Stimulated activated CD4-positive, alpha-beta T cell treated with anti-CD3 and anti-CD28 coated beads, Interleukin-2, amount 100 ng/mL, for 4 hours (primary cell): ENCODE measurements at places on chromosomes 16 and 17.

DNA sequence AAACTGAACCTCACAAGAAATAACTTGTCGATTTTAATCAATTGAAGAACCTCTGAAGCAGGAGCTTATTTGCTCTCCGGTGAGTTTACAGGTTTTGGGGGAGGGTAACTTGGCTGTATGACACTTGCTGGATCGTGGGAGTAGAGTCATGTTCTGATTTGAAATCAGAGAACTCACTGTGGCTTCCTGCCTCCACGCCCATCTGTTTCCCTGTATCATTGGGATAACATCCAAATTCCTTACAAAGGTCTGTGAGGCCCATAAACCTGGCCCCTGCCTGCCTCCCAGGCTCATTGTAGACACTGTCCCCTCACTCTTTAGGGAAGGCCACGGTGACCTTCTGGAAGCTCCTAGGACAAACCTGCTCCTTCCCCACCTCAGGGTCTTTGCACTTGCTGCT is 48.3 kb downstream of the C17orf67 start:
- DNase-seq, result no peak

DNA sequence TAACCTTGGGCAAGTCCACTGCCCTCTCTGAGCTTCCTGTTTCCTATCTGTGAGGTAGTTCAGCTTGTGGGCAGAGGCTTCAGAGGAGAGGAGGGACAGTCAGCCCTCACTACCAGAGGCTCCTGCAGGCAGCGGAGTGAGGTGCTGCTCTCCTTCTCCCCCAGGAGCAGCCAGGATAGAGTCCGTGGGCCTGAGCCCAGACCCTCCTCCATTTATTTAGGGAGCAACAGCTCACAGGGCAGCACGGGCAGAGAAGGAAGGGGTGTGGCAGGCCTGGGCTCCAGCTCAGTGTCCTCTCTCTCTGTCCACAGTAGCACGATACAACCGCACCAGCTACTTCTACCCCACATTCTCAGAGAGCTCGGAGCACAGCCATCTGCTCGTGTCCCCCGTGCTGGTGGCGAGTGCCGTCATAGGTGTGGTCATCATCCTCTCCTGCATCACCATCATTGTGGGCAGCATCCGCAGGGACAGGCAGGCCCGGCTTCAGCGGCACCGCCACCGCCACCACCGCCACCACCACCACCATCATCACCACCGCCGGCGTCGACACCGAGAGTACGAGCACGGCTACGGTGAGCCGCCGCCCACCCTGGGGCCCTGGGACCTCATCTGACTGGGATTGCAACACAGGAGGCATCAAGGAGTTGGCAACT is 42.3 kb downstream of the BEAN1 start:
- DNase-seq, result no peak

DNA sequence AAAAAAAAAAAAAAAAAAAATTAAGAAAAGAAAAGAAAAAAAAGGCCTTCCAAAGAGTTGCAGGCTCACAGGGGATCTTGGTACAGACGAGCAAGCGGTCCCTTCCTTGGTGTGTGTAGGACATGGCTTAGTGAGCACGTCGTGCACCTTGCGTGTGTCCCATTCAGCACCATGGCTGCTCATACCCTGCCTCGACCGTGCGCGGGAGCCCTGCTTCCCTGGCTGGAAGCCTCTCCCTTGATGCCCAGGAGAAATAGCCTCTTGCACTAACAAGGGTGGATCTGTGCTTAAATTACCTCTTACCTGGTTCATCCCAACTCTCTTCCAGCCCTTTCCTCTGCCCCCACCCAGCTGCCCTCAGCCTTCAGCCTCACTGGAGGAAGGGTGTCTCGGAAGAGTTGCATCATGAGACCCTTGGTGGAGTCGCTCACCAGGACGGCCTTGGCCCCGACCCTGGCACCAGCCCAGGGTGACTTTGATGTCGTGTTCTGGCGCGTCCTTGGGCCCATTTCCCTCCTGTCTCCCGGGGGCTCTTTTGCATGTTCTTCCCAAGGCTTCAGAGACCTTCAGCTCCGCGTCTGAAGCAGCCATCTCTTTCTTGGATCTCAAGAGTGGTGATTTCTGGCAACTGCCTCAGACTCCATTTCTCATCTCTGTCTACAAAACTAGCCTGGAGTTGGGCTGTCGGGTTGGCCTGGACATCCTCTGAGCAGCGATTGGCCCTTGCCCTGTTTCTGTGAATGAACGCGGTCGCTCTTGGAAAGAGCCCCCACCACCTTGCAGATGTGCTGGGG is 127.2 kb downstream of the CMIP start:
- no peak for DNase-seq

DNA sequence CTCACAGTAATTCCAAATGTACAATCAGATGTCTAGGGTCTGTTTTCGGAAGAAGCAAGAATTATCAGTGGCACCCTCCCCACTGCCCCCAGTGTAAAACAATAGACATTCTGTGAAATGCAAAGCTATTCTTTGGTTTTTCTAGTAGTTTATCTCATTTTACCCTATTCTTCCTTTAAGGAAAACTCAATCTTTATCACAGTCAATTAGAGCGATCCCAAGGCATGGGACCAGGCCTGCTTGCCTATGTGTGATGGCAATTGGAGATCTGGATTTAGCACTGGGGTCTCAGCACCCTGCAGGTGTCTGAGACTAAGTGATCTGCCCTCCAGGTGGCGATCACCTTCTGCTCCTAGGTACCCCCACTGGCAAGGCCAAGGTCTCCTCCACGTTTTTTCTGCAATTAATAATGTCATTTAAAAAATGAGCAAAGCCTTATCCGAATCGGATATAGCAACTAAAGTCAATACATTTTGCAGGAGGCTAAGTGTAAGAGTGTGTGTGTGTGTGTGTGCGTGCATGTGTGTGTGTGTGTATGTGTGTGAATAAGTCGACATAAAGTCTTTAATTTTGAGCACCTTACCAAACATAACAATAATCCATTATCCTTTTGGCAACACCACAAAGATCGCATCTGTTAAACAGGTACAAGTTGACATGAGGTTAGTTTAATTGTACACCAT is 59.7 kb downstream of the HLF start:
- no peak for DNase-seq

DNA sequence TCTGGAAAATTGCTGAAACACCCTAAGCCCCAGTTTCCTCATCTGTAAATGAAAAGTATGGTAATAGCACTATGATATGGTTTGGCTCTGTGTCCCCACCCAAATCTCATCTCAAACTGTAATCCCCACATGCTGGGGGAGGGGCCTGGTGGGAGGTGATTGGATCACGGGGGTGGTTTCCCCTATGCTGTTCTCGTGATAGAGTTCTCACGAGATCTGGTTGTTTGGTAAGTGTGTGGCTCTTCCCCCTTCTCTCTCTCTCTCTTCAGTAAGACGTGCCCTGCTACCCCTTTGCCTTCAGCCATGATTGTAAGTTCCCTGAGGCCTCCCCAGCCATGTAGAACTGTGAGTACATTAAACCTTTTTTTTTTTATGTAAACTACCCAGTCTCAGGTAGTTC is 490.7 kb downstream of the TMEM114 start:
- no peak for DNase-seq

- DNase-seq, result no peak
Observed at GRCh38 chr17:20073055-20073979, 64.2 kb downstream of the SPECC1 start.

GRCh38 chr17:21275579-21276263 is 8.8 kb upstream of the MAP2K3 start:
- DNase-seq, result peak; percentile 93

GRCh38 chr16:28082624-28083023 is 19.1 kb upstream of the GSG1L start:
- no peak for DNase-seq

- DNase-seq, result peak; percentile 32
Observed at GRCh38 chr17:79391376-79392233, 219.2 kb downstream of the RBFOX3 start.

DNA sequence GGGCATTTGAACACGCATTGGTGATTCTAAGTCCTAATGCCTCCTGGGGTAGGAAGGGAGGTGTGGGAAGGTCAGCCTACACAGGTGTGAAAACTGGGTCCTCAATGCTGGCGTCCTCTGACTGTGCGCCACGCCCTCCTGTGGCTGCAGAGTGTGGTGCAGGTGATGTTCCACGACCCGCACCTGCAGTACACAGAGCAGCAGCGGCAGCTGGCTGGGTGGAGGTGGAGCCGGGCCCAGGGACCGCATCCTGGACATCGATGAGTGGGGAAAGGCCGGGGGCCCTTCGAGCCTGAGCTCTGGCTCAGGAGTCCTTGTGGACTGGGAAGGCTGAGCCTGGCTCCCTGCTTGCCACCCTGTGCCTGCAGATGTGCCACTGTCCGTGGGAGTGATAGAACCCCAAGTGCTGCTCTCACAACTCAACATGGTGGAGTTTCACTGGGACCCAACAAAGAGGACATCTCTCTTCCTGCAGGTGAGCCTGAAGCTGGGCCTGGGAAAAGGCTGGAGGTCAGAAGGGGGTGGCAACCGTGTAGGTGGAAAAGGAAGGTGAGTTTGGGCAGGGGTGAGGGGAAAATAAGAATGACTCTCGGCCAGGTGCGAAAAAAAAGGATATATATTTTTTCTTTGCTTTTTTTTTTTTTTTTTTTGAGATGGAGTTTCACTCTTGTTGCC is 14.0 kb upstream of the STAC2 start:
- peak; percentile 43 for DNase-seq

DNA sequence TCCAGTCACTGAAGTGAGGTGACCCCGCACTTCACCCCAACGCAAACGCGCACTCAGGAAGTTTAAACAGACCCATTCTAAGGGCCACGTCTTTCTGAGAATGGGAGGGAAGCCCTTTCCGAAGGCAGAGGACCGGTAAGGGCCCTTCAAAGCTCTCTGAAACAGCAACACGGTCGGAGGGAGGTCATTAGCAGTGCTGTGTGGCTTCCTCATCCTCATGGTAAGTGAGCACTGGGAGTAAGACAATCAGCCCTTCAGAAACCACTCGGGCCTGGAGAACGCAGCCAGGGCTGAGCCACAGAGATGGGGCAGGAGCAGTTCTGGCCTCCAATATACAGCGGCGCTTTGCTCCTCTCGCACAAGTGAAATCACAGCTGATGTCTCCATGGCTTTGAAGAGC is 23.7 kb downstream of the SRL start:
- no peak for DNase-seq

DNA sequence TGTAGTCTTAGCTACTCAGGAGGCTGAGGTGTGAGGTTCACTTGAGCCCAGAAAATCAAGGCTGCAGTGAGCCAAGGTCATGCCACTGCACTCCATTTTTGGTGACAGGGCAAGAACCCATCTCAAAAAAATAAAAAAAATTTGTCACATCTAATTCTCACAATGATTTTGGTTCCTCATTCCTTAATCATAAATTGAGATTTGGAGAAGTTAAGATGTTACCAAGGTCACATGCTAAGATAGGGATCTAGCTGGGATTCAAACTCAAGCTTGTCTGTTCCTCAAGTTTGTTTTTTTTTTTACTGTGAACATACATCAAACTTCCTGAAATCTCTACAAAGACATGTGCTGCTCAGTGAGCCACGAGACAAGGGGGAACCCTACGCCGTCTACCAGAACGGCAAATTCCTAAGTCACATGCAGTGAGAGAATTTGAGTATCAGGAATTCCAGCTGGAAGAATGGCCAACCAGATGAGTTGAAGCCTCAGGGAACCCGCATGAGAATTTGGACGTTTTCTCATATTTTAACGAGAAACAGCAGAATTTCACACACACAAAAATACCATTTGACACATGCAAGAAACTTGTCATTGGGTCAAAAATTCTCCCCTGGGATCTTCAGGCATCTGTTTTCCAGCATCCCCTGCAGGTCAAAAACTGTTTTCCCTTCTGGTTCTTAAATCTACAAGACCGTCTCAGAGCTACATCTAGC is 414.1 kb upstream of the GOT2 start:
- DNase-seq, result no peak

DNA sequence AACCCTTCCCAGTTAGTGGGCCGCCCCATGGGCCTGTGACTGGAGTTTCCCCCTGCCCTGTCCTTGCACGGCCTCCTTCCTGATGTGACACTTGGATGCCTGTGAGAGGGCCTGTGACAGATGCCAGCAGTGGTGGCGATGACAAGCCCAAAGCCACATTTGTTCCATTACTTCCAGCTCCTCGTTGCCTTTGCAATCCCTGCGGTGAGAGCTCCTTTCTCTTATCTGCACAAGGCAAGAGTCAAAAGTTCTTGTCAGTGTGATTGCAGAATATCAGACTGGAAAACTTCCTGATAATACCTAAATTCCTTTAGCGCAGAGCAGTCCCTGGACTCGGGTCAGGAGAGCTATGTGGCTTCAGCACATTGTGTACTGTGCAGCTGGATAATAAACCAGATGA is 54.4 kb upstream of the ARHGAP44 start:
- DNase-seq, result no peak

DNA sequence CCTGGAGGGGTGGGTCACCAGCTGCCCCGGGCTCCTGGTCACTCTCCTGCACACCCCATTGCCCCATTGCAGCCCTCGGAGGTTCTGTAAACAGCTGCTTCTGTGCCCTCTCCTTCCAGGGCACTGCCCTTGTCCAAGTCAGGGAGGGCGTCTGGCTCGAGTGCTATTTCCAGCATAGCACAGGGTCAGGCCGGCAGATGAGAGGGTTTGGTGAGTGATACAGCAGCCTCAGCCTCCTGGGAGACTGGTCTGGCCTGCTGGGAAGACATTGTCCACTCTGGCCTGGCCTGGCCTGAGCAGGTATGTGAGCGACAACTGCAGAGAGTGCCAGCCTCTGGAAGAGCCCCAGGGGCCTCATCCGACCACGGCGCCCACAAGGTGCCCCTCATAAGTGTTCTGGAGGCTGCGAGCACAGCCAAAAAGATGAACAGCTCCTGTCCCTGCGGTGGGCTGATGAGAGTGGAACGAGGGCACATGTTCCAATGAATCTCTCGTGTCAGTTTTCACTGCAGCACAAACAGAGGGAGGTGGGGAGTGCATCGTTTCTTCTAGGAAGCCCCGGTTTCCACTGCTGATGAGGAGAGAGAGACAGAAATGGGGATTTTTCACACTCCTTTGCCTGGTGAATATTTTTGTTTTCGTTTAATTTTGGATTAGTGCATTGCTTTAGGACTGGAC is 105.8 kb upstream of the SDK2 start:
- DNase-seq, result no peak

- DNase-seq, result no peak
Observed at GRCh38 chr16:65845466-65846209, 520.9 kb upstream of the CDH5 start.

DNA sequence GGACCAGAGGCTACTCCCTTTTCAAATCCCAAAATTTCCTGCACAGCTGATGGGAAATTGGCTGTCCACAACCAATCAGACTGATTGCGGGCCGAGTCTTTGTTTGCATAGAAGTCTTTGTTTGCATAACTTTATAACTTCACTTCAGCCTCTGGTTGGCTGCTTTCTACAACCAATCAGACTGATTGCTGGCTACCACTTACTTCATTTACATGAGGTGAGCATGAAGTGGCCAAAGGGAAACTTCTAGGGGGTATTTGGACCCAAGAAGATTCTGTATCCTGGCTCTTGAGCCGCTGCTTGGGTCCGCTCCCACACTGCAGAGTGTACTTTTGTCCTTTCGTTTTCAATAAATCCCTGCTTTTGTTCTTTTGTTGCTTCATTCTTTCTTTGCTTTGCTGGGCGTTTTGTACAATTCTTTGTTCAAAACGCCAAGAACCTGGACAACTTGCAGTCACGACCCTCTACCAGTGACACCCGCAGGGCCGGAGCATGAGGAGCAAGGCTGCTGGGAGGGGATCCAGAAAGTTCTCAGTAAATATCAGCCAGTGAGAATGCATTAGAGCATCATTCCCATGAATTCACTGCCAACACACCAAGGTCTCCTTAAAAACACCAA is 67.5 kb downstream of the IQCK start:
- no peak for DNase-seq

- DNase-seq, result no peak
Observed at GRCh38 chr16:2384426-2384825, 43.9 kb upstream of the ABCA3 start.

- no peak for DNase-seq
Observed at GRCh38 chr16:67071476-67072048, 38.2 kb upstream of the PHAF1 start.
